ENCODE measurements at places on chromosomes 13 and 19.

DNA sequence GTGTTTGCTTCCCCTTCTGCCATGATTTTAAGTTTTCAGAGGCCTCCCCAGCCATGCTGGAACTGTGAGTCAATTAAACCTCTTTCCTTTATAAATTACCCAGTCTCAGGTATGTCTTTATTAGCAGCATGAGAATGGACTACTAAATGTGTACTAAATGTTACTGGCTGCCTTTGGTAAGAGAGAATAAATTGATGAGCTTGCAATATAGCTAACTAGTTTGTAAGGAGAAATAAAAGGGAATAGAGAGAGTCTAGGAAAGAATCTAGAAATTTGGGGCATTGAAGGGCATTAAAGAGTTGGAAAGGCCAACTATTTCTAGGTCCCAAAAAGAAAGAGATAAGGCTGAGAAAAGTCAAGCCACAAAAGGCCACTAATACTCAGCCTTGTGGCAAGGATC lies 5.5 kb upstream of the SOHLH2 start:
- no peak for DNase-seq

DNA sequence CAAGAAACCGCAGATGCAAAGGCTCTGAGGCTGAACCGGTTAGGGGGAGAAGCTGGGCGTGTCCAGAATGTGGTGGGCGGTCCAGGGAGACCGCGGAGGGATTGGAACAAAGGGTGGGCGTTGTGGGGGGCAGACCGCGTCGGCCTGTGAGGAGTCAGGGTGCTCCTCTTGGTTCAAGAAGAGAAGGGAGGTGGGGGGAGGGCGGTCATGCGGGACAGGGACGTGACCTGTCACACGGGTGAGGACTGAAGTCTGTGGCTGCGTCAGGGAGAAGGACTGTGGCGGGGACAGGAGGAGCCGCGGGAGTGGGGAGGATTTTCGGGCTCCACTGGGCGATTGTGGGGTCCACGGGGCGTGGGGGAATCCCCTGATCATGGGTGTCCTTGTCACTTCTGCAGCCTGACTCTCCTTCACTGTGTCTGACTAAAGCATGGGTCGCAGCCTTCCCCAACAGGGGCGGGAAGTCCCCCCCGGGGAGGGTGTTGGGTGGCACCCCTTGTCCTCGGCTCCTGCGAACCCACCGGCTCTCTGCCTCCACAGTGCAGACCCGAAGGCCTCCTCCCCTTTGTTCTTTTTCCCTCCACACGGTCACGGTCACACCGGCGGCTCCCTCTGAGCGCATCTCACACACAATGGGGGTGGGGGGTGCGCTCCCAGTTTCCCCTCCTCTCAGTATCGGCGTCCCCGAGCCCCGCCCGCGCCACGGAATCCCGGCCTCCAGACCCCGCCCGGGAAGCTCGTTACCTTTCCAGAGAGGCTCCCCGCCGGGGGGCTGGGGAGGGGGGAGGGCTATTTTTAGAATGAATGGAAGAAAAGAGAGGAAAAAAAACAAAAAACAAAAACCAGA lies 16.4 kb upstream of the KCNN1 start:
- no peak for DNase-seq

- DNase-seq = no peak
These were observed 31.1 kb downstream of the CEACAM8 start for GRCh38 chr19:42563352-42564210.

DNA sequence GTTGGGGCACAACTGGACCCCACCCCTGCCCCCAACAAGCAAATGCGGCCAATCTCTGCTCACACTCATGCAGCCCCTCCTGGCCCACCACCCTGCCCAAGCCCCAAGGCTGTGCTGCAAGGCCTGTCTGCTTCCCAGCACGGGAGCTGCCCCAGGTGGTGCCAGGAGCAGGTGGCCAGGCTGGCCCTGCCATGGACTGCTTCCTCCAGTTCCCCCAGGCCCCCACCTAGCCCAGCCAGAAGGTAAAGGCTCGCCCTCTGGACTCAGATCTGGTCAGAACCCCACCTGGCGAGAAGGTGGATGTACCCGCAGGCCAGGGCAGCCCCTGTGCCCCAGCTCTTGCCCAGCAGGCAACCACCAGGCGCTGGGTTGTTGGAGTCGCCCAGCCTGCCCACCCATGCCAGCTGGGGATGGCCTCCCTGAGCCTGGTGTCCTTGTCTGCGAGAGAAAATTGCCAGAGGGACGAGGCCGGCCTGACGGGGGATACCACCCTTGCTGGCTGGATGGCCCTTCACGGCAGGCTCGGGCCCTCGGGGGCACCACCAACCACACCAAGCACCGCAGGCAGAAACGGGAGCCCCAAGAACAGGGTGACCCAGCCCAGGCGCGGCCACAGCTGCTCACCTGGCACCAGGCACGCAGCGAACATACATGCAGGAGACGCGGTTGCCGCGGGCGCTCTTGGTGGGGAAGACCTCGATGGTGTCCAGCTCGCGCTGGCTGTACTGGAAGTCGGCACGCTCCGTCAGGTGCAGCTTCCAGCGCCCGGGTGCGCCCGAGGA lies 4.5 kb downstream of the ABHD17A start:
- no peak for DNase-seq

DNA sequence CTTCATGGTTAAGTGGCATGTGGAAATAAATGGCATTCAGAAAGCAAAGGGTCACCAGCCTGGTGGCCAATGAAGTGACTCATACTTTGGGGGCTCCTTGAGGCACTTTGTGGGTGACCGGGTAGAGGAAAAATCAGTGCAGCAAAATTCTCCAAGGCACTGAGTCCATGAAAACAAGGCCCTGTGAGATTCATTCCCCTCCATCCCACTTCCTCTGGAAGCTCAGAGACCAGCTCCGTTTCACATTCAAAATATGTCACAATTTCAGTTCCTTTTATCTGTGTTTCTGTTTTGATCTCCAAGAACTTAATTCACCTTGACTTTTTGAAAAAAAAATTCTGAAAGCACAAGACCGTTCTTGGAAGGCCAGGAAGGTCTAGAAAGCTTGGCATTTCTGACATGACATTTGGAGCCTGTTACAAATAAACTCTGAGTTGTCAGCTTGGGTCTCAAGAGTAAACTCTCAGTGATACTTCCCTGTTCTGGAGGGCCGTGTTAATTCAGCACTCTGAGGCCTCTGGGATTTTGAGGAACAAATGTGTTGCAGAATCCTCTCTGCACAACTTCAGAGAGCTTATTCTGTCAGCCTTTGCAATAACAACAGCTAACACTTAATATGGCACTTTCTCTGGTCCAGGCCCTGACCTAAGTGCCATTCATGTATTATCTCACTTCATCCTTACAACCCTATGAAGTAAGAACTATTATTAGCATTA lies 6.8 kb downstream of the CYSLTR2 start:
- no peak for DNase-seq

DNA sequence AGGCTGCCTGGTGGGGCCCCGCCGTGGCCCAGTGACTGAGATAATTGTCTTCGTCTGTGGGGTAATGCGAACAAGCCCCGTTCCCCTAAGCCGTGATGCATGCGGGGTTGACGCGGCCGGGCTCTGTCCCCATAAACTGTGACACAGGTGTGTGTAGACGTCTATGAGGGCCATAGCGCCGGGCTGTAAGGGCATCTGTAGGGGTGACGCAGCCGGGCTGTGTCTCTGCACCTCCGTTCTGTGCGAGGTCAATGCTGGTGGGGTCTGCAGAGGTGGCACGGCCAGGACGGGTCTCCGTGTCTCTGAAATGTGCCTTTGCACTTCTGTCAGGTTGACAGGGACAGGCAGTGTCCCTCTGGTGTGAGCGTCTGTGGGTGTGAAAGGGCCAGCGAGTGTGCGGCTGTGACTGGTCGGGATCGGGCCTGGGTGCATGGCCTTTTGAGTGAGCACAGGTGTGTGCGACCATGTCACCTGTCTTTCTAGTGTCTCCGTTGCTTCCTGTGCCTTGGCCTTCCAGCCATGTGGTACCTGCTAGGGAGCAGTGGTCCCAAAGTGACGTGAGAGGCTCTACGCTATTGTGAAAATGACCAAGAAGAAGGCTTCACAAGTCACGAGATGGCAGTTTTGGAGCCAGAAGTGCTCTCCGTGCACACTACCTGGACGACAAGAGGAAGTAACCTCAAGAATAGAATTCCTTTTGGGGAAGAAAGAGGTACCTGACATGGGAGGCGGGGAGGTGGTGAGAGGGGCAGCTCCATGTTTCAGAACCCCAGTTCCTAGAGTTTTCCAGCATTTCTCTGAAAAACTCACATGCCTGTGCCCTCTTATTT lies 16.4 kb upstream of the ZNF331 start:
- DNase-seq = no peak

GRCh38 chr13:33070713-33071112 lies 54.5 kb downstream of the KL start:
- no peak for DNase-seq

DNA sequence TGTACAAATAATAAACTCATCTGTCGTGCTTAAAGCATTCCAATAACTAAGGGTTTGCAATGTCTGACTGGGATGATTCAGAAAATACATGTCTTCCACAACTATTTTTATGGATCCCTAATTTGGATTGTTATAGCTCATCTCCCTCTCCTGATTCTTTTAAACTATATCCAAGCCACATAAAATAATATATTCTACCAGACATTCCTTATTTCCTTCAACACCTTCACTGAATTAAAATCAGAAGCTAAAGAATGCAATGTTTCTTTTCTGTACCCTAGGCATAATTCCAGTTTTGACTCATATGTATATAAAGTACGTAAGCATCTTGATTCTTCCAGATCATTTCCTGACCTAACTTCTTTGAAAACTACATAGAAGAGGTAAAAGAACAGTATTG lies 420.4 kb downstream of the EFNB2 start:
- no peak for DNase-seq

GRCh38 chr13:80871481-80871880 lies 530.6 kb upstream of the SPRY2 start:
- DNase-seq = no peak

- DNase-seq = no peak
These were observed 149.1 kb downstream of the KLF12 start for GRCh38 chr13:73984949-73985691.

GRCh38 chr13:30114571-30115256 lies 192.6 kb downstream of the KATNAL1 start:
- peak; percentile 82 for DNase-seq

DNA sequence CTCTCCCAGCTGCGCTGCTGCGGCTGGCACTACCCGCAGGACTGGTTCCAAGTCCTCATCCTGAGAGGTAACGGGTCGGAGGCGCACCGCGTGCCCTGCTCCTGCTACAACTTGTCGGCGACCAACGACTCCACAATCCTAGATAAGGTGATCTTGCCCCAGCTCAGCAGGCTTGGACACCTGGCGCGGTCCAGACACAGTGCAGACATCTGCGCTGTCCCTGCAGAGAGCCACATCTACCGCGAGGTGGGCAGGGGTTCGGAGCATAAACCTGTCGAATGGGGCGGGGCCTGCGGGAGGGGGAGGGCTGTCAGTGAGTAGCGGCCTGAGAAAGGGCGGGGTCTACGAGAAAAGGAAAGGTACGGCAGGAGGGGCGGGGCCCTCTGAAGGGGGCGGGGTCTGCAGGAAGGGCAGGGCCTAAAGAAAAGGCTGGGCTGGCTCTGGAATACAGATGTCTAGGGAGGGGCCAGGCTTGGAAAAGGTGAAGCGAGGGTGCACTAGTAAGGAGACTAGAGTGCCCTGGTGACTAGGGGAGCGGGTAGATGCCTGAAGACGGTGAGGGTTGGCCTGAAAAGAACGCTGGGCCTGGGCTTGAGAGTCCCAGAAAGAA lies 3.6 kb downstream of the CD37 start:
- DNase-seq = peak; percentile 78

GRCh38 chr13:31056644-31057271 lies 104.9 kb downstream of the HSPH1 start:
- DNase-seq = no peak

All from NCI-H187 (cell line).